ENCODE measurements at places on chromosomes 3 and 15.

- DNase-seq = no peak
Measured at GRCh38 chr3:177714945-177715344, 517.7 kb upstream of the TBL1XR1 start.

DNA sequence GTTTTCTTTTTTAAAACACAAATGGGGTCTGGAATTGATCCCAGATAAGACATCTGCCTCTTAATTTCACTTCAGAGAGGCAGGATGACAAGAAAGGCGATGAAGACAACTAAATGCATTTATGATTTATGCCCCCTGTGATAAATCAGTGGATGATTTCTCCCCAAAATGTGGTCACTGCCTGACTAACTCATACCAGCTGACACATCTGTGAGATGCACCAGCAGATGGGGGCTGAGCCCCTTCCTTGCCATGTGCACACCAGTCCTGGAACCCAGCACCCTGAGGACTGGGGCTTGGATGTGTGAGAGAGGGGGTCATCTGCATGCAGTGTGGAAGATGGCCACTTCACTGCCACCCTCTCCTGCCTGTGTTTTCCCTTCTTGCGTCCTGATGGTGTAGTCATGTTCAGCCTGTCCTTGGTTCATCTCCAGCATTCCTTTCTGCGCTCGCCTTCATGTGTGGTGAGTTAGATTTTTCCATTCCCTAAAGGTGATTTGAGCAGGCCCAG is 264.3 kb downstream of the LRTM1 start:
- no peak for DNase-seq

DNA sequence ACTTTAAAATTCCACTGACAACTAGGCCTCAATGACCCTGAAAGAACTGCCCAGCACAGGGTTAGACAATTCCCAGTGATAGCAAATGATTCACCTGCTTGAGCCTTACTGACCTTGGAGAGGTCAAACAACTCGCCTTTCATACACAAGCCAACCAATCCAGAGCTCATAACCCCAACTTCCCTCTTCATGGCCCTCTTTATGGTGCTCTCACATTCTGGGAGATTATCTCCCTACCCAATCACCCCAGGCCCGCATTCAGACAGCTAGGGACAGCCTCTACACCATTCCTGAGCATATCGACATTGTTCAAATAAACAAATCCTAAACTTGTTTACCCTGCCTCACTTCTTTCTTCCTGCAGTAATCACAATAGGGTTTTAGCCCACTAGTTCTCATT is 32.2 kb upstream of the COLQ start:
- DNase-seq = no peak

DNA sequence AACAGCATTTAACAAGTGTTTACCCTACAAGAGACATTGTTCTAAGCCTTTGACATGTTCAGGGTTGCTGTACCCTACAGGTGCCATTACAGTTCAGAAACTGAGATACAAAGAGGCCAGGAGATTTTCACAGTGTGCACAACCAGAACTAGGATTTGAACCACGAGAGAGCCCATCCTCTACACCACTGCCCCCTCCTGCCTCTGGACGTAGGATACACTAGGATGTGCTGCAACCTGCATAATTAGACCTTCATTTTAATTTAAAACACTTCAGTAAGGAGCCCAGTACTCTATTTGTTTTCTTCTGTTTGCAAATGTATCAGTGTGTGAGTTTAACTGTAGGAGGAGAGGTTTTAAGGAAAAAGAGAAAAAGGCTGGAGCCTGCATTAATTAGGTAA is 123.1 kb upstream of the RARB start:
- no peak for DNase-seq

DNA sequence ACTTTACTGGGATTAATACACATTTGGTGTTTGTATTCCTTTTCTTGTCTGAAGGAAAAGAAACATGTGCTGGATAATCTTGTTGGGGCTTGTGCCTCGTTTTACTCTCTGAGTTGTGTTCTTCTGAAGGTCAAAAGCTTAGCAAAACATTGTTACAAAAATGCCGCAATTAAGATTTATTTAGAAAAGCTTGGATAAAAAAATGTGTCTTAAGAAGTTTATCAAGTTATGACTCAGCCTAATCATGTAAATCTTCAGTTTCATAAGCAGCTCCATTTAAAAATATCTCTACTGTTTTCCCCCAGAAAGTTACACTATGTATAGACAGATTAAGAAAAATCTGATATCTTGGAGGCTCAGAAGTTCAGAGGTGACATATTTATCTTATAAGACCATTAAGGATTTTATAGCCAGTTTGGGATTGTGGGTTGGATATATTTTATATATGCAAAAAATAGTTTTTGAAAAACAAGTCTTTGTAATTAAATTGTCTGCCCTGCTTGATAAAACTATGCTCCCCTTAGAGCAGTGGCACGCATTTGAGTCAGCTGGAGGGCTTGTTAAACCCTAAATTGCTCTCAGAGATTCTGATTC is 56.5 kb downstream of the CLDN11 start:
- DNase-seq = no peak

GRCh38 chr3:45559560-45560118 is 34.9 kb upstream of the LIMD1 start:
- no peak for DNase-seq

GRCh38 chr3:150439657-150440056 is 31.6 kb downstream of the TSC22D2 start:
- DNase-seq = no peak

DNA sequence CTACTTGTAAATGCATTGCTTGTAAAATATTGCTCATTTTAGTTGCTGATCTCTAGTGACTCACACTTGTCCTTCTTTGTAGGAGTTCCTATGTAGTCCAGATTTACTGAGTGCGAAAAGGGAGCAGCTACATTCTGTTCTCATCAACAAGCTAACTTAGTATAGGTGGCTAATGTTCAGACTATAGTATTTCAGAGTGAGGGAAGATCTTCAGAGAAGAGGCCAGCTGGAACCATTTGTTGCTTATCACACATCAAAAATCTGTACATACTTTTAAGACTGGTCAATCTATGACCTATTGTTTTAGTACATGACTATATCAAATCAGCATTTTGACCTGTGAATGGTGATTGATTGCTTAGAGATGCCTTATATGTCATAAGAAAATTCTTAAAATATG is 71.3 kb upstream of the THSD4 start:
- no peak for DNase-seq

GRCh38 chr3:197088370-197088769 is 58.8 kb upstream of the MELTF start:
- DNase-seq = no peak

GRCh38 chr3:133196527-133196926 is 158.3 kb downstream of the TMEM108 start:
- no peak for DNase-seq

- DNase-seq = no peak
Measured at GRCh38 chr15:97708252-97708651, 252.3 kb upstream of the ARRDC4 start.

DNA sequence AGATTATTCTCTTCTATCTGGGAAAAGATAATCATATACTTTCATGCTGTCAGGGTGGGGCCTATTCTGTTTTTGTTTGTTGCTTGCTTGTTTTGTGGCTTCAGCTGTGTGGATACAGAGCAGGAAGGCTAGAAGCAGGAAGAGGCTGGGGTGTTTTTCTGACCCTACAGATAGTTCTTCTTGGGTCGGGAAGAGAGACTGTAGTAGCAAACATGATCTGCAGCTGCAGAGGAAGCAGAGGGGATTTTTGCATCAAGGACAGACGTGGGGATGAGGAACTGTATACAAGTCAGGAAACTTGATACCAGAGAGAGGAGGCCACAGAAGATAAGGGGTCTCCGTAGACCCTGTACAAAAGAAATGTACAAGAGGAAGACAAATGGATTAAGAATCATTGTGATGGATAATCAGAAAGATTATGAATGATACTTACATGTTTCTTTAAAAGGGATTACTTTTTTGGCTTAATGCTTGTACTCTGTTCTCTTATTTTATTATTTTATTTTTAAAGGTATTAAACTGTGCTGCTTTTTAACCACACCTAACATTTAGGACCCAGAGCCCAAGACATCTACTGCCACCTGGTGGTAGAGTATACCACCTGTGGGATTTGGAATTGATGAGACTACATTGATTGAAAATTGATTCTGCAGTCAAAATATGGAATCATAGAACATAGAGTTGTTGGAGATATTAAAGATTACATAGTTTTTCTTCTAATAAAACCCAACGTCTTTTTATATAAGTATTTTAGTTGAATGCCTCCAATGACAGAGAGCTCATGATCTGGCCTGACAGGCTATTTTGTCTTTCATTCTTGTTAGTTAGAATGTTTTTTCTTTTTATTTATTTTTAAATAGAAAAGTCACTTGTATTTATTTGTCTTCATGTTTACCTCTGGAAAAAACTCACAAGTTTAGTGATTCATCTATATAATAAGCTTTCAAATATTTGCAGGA is 87.3 kb upstream of the ROPN1 start:
- DNase-seq = peak; percentile 26

- DNase-seq = no peak
Measured at GRCh38 chr3:145266368-145266767, 894.6 kb downstream of the PLOD2 start.

DNA sequence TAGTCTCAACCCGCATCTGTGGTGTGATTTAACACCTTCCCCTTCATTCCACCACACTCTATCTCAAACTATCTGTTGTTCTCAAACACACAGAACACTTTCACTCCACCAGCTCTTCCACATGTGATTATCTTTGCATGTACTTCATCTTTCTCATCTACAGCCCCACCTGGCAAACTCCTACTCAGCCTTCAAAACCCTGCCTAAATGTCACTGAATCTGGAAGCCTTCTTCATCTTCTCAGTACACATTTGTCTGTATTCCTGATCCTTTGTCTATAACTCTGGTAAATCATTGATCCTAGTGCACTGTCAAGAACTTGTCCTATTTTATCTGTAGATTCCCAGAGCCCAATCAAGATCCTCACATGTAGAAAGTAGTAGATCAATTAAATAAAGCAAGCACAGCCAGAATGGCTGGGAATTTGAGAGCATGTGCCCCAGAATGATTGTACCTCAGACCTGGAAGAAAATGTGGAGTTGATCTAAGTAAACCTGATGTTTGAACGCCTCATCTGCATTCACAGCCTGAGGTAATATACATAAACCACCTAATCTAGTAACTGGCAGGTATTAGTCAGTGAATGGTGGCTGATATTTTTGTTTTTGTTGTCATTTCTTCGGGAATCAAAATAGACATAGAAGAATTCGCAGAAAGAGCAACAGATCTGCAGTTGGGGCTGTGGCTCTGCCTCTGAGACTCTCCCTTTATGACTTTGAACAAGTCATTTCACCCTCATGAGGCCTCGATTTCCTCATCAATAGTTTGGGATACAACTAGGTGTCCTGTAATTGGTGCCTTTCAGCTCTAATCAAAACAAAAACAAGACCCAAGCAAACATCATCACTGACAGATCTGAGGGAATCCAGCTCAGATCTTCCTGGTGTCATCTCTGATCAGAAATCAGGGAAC is 28.0 kb upstream of the MAGEF1 start:
- no peak for DNase-seq

DNA sequence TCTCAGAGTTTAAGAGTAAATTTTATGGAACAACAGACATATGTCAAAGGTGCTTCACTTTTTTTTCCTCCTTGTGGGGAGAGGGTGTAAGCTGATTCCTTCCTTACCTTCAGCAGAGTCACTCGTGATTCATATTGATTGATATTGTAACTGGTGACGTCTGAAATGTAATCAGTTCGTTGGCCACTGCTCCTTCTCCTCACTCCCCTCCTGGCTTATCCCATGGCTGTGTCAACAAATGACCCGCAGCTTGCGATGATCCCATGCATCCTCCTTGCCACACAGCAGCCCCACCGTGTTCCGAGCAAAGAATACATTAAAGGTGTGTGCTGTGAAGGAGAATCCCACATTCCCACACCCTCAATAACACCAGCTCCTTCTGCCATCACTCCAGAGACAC is 7.3 kb downstream of the MGLL start:
- DNase-seq = no peak

GRCh38 chr3:54859184-54859583 is 68.7 kb downstream of the LRTM1 start:
- DNase-seq = no peak

DNA sequence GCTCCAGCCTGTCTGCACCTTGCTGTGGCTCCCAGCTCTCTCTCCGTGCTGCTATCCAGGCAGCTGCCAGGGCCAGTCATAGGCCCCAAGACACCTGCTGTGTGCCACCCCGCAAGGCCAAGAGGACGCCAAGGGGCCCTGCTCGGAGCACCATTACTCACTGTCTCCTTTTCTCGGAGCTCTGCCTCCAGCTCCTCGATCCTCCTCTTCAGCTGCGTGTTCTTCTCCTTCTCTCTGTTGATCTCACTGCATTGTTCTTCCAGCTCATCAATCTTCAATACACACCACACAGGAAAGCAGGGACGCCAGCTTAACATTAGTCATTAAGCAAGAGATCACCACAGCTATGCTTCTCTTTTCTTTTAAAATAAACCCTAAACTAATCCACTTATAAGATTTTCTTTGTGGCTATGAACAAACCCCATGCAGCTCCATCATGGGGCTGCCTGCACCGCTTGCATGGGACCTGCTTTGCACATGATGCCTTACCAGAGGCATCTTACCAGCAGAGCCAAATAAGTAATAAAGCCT is 42.6 kb downstream of the WHAMM start:
- no peak for DNase-seq

DNA sequence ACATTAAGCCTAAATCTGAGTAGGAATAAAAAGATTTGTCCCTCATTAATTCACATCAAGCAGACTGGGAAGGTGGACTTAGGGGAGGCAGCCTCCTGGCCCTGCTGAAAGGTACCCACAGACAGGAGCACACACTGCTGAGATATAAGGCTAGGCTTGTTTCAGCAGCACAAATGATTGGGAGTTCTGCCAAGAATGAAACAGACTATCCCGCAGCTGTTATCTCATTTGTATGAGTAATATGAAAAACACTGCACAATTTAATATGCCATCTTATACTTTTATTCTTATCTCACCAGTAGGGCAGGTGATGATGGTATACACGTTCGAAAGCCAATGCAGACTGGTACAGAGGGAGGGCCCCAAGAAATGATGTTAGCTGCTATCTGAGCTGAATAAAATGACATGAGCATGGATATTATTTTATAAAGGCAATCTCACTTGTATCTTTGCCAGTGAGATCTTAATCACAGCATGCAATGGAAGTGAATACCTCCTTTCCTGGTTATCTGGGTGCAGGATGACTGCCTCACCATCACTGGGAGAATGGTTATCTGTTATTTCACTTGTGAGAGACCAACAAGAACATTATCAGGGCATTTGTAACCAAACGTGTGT is 258.7 kb upstream of the PPP2R3A start:
- DNase-seq = no peak

DNA sequence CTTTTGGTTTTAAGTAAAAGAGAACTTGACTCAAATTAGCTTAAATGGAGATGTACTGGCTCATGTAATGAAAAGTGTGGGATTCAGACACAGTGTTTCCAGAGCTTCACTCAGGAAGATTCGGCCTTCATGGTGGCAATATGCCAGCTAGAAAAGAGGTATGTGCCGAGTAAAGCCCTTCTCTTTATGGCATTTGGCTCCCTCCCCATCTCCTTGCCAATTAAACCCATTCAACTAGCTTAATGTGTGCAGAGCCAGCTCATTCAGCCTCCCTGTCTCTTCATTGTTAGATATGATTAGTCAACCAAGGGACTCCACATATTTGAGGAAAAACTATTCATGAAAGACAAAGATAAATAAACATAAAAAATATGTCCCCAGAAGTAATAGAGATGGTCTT is 15.0 kb upstream of the TRANK1 start:
- DNase-seq = no peak

Data from midbrain (tissue), 1 donor.